ENCODE measurements at places on chromosomes 5 and 9. TPM values are rescaled to one million over a fixed set of nuclear protein-coding genes. Genes with fewer than 3 reads are reported as not detected.

DNA sequence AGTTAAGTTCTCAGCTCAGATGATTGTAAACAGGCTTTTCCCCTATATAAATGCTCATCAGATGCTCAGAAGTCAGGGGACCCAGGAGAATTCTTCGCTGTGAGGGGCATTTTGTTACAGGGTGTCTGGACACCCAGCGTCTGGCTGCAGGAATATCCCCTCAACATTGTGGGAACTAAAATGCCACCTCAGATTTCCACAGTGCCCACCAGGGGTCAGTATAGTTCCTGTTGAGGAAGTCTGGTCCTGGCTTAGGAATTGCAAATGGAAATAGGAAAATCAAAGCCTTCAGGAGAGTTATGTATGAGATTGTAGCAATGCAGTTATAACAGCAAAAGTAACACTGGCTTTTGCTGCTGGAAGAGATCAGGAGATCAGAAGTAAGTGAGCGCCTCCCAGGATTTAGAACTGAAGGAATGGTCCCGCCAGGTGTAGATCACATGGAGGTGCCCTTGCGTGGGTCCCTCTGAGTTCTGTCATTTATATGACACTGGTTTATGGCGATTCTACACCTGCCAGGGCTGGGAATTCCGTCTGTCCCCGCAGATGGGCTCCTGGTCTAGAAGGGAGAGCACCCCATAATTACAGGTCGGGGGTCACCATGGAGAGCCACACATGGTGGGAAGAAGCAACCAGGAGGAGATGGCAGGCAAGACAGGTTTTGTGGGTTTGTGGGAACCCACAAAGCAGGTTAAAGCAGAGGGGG is 47.1 kb upstream of the CTSL start:
- peak; percentile 31 for DNase-seq

DNA sequence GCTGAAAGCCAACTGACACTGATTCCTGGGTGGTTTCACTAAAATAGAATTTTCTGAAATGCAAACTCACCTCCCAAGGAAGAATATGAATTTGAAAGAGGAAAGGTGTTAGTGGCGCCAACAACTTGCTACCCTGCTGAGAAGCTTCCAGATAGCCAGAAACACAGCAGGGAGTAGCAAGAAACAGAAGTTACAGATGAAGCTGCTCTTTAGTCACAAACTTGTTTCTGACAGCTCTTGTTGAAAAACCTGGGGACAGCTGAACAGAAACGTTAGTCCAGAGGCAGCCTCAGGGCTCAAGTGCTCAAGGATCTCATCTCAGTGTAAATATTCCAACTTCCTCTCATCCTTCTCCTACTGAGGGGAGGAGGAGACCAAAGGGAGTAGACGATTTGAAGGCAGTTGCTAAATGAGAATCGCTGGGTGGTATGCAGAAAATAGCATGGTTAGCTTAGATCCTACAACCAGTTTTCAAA is 184.1 kb downstream of the PDE4D start:
- no peak for DNase-seq

The C5orf58 gene
- polyA plus RNA-seq, result not detected

DNA sequence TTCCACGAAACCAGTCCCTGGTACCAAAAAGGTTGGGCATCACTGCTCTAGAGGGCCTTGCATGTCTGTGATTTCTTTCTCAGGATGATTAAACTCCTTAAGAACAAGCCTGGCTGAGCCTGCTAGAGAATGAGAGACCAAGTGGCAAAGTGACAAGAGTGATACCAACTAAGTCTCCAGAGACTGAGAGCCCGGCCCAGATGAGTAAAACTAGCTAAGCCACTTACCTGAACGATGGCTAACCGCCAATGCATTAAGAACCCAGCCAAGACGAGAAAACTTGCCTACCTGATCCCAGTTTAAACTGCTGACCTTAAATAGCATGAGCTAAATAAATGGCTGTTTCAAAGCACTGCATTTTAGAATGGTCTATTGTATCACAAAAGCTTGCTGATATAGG is 5.6 kb upstream of the CCDC152 start:
- no peak for DNase-seq

DNA sequence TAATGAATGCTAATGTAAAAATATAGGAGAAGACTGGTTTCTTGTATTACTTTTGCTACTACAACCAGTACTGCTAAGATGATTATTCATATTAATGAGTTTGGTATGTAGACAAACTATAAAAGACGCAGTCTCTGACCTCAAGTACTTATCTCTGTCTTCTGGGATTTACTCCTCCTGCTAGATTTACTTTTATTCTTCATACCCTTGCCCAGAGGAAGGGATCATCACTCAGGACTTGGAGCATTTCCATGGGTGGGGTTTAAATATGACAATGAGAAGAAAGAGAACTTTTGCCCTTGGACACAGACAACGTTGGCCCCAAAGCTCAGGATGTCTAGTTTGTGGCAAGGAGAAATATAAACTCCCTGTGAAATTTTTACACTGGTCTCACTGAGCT is 126.1 kb downstream of the BNC2 start:
- no peak for DNase-seq

- no peak for DNase-seq
These were observed 6.7 kb upstream of the ANKRD18B start for GRCh38 chr9:33517373-33517772.

The PCDHGA7 gene
- not detected for polyA plus RNA-seq

- no peak for DNase-seq
These were observed 72.2 kb downstream of the C5orf15 start for GRCh38 chr5:133895979-133896845.

DNA sequence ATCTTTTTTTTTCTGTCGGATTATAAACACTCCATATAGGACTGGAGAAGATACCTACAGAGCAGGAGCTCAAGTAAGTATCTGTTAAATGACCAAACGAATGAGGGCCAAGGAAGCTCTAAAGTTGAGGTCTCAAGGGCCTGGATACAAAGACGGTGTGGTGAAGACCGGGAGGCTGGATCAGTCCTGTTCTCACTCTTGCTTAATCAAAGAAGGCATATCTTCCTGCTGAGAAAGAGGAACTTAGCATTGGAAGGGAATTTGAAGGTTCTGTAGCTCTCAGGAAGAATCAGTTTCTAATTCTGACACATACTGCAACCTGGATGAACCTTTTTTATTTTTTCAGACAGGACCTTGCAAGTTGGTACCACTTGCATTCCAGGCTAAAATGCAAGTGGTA is 28.3 kb upstream of the PAX5 start:
- no peak for DNase-seq

The CENPK gene
- 6.7 TPM for polyA plus RNA-seq

DNA sequence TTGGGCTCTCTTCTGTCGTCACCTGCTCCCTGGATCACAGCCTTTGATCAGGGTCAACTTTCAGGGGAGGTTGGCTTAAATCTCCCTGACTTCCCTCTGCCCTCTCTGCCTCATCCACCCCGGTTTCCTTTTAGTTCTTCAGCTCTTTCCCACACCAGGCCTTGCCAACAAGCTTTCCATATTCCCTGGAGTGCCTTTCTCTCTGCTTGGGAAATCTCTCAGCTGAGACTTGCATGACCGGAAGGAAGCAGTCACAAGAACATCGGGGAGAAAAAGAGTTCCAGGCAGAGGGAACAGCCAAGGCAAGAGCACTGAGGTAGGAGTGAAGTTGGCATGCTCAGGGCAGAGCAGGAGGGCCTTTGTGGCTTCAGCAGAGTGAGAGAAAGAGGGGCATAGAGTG is 88.4 kb upstream of the HSPA9 start:
- no peak for DNase-seq

GRCh38 chr9:117017414-117017985 is 330.4 kb downstream of the TRIM32 start:
- DNase-seq, result no peak

The STKLD1 gene
- polyA plus RNA-seq, result 1.5 TPM

DNA sequence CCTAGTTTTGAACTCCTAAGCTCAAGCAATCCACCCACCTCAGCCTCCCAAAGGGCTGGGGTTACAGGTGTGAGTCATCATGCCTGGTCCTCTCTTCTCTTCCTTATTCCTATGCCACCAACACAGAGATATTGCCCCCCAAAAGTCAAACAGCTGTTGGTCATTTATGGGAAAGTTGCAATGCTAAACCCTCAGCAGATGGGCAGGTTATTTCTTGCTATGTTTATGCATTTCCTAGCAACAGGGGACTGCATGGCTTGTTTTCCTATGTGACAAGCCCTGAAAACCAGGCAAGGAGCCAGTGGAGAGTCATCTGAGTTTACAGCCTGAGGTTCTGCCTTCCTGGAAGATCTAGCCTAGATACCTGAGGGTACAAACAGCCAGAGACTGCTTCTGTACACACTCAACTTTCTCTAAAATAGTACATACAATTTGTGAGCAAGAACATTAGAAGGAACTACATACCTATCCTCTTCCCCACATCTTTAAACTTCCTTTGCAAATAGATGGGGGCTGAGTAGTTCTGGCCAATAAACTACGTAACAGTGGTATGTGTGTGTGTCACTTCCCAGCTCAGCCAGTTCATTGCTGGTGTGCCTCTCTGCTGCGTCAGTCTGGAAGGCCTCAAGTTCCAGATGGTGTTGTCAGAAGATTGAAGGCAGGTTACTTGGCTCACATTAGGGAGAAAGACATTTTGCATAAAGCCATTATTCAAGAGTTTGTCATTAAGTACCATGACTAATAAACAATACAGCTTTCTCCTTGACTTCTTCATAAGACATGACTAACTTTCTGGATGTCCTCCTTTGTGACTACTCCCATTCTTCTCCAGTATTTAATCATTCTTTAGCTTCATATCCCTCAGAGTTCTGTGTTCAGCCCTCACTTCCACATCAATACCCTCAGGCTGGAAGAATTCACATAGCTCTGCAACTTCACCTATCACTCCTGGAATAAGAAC is 65.3 kb downstream of the CSNK1A1 start:
- DNase-seq, result no peak

GRCh38 chr5:139752506-139753473 is 42.8 kb upstream of the PSD2 start:
- no peak for DNase-seq

The SPEF2 gene
- polyA plus RNA-seq, result 4.0 TPM

- no peak for DNase-seq
These were observed 280.0 kb upstream of the MAP3K1 start for GRCh38 chr5:56535347-56535746.

The AJM1 gene
- polyA plus RNA-seq, result 0.05 TPM

GRCh38 chr5:135027697-135028615 is 6.1 kb downstream of the PITX1 start:
- no peak for DNase-seq

The PLAC8L1 gene
- polyA plus RNA-seq, result not detected

- DNase-seq, result no peak
These were observed 98.5 kb downstream of the EBF1 start for GRCh38 chr5:159001247-159001646.

- DNase-seq, result no peak
These were observed 1.8 kb downstream of the OLFML2A start for GRCh38 chr9:124778575-124779367.

DNA sequence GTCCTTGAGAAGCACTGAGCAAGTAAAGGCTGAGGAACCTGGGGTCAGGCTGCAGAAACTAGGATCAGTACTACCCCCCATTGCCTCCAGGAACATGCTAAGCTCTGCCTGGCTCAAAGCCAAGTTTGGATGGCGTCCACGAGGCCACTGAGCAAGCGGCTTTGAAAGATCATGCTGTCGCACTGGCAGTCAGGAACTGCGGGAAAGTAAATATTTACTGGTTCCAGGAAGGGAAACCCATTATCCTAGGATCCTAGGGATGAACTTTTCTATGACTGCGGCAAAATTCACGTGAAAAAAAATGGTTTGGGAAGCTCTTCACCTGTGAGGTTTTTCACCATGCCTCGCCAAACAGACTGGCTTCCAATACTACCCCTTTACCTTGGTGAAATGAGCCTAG is 75.3 kb upstream of the PJA2 start:
- DNase-seq, result no peak

The BAAT gene
- not detected for polyA plus RNA-seq

The PRR7 gene
- polyA plus RNA-seq, result 14.3 TPM

- no peak for DNase-seq
These were observed 121.9 kb downstream of the LPAR1 start for GRCh38 chr9:110916403-110916802.

DNA sequence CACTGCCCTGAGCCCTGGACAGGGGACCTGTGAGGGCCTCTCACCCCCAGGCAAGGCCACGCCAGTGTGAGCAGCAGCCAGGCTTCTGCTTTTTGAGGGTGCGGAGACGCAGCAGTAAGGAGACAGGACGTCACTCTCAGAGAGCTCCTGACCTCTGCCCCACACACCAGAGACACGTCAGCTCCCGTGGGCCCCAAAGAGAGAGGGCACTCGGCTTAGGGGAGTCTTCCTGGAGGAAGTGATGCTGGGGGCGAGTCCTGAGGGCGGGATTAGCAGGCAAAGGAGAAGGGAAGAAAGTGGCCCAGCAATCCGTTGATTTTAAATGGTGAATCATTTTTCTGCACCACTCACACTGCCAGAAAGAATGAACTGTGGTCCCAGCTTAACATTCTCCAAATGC is 24.0 kb upstream of the SLC9A3 start:
- DNase-seq, result no peak

The FAM151B gene
- polyA plus RNA-seq, result 0.16 TPM

The ANKRD31 gene
- polyA plus RNA-seq, result 0.21 TPM

DNA sequence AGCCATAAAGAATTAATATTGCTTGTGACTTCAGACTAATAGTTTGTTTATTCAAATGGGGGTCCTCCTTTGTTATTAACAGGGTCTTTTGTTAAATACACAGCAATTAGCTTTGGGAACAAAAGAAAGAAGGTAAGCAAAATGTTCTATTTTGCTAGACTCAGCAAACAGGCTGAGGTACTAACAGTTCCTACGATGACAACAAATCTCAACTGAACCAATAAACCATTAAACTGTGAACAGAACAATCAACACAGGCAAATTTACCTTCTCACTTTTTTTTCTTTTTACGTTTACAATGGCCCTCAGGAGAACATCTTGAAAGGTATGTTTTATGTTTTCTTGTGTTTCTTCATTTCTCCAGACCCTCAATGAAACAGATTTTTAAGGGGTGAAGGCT is 207.2 kb downstream of the NFIB start:
- no peak for DNase-seq

GRCh38 chr5:174336479-174336878 is 291.0 kb downstream of the NSG2 start:
- no peak for DNase-seq

DNA sequence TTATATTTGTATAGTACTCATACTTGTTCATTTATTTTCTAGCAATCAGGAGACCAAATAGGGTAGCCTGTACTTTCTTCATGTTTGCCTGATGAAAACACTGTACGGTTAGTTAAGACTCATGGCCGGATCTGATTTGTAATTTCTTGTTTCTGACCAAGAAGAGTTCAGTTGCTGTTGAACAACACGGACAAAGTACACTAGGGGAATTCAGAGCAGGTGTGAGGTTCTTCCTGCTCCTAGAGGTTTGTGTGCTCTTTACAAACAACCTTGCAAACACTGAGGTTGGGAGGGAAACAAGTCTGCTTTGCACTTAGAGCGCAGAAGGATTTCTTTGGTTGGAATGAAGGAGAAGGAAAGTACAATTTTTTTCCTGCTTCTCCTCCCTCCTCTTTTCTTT is 69.7 kb downstream of the TRIO start:
- DNase-seq, result no peak

The IFNK gene
- polyA plus RNA-seq, result not detected

The OR1L8 gene
- not detected for polyA plus RNA-seq

DNA sequence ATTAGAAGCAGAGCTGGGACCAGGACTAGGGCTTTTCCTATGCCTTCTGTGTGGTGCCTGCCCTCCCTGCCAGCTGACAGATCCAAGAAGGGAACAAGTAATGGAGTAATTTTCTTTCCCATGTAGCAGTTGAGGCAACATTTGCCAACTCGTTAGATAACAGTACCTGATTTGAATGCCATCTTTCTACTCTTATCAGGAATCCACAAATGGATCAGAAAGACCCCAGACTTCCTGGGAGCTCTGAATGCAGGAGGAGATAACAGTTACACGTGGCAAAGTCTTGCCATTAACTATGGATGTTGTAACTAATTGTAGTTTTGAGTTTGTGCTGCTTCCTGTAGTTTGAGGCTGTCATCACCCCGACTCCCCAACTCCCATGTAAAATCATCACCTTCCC is 39.2 kb downstream of the RCL1 start:
- DNase-seq, result no peak

Data from CD4-positive, alpha-beta memory T cell (primary cell).